ENCODE measurements at places on chromosomes 3 and 15.

GRCh38 chr15:52552303-52552702 is 16.5 kb downstream of the ARPP19 start:
- DNase-seq = no peak

DNA sequence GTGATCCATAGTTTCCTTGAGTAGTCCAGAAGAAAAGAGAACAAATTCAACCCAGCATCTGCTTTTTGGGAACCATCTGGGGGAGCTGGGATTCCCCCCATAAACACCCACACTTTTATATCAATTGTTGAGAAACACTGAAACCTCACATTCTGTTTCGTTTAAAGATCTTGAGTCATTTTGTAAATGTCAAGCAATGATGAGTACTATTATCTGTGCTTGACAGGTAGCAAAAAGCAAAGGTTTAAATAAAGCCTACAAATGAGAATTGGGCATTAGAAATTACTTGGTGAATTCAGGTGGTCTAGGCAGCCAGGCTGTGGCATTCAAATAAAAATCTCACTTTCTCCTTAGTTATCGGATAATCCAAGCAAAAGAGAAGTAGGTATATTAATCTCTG is 75.7 kb downstream of the TMEM266 start:
- DNase-seq = no peak

DNA sequence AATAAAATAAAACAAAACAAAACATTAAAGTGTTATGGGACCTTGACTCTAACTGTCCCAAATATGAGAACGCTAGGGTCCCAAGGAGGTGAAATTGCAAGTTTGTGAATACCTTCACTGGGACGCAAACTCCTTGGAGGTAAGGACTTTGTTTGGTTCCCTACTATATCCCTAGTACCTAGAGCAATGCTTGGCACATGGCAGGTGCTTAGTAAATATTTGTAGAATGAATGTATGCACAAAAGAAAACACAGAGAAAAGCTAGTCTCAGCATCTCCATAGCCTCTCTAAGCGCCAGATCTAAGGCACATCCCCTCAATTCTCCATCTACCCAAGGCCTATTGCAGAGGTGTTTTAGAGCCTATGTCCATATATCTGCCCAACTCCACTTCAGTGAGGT is 30.5 kb downstream of the GPR176 start:
- DNase-seq = no peak

- no peak for DNase-seq
Observed at GRCh38 chr15:31036783-31037182, 45.4 kb upstream of the MTMR10 start.

DNA sequence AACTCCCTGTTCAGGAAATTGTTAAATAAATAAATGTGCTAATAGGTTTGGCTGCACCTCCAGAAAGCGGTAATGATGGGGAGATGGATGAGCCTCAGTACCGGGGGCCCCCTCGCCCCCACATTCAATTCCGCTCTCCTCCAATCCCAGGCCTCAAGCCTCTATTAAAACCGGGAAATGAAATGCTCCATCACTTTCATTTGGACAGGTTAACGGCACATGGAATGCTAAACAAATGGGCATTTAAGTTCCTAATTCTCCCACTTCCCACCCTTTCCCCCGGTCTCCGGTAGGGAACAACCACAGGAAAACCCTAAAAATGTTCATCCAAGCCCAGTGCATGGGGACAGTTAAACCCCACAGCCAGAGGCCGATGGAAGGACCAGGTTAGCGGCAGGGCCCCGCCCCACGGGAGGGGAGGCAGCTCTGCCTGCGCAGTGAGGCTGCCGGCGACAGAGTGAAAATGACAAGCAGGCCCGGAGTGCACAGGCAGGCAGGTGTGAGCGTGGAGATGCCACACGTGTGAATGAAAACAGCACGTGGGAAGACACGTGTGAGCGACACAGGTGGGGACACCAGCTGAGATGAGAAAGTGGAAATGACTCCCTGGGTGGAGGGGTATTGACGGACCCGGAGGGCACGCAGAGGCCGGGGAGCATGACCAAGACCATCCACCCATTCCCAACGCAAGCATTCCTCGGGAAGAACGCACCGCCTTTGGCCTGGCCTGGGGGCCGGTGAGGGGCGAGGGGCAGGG is 28.1 kb downstream of the RNU5B-1 start:
- DNase-seq = no peak

DNA sequence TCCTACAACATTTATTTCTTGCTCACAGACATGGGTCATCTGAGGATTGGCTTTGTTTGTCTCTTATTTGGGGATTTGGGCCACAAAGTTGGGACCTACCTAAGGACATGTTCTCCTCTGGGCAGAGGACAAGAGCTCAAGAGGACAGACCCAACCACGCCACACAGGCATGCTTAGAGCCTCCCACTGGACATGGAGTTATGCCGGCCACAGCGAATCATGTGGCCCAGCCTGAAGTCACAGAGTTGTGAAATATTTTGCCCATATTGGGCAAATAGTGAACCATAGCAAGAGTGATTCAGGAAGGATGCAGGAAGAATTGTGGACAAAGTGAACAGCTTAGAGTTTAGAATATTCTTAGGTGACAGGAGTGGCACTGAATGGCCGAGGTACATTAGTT is 9.9 kb downstream of the TRAK1 start:
- DNase-seq = peak; percentile 82

DNA sequence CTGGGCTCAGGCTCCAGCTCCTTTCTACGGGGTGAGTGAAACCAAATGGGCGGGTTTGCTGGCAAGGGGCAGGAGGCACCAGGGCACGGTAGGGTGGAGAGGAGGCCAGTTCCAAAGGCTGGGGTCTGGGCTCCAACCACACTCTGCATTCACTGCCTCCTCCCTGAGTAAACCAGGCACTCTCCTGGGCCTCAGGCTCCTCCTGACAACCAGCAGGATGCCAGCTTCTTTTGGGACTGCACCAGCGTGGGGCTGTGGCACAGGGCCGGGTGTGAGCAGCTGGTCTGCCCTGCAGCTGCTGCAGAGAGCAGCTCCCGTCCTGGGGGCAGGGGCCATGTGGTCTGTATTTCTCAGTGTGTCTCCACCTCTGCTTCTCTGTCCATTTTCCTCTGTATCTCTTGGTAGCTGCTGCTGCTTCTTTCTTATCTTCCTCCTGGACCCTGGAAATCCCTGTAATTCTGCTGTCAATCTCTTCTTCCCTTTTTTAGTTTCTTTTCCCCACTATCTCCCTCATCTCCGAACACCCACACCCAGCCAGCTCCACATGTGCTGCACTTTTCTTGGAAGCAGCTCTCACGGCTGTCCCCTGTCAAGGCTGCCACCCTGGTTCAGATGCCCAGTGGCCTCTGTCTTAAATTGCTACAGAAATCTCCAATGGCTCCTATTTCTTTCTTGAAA is 54.9 kb upstream of the TBC1D21 start:
- DNase-seq = no peak

- peak; percentile 15 for DNase-seq
Observed at GRCh38 chr3:98021830-98022560, 13.1 kb downstream of the GABRR3 start.

GRCh38 chr3:122272879-122273278 is 52.2 kb upstream of the CSTA start:
- no peak for DNase-seq

DNA sequence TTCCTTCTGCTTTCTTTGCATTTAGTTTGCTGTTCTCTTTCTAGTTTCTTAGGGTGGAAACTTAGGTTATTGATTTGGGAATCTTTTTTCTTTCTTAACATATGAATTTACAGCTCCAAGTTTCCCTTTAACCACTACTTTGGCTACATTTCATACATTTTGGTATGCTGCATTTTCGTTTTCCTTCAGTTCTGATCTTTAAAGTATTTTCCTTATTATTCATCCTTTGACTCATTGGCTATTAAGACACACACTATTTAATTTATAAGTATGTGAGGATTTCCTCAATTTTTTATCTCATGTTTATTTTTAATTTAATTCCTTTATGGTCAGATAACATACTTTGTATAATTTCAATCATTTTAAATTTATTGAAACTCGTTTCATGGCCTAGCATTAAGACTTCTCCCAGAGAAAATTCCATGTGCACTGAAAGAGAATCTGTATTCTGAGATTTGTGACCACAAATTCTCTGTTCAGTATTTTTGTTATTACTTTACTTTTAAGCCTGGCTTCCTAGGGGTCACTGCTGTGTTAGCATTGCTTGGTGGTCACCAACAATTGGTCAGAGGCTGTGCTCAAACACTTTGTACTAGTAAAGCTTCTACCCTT is 87.7 kb downstream of the CFAP20DC start:
- peak; percentile 47 for DNase-seq

GRCh38 chr3:131075632-131076328 is 49.1 kb downstream of the NEK11 start:
- DNase-seq = no peak

- DNase-seq = no peak
Observed at GRCh38 chr3:109882144-109882543, 544.8 kb upstream of the DPPA4 start.

- no peak for DNase-seq
Observed at GRCh38 chr3:117150628-117151027, 441.0 kb downstream of the TUSC7 start.

GRCh38 chr3:185253645-185254410 is at the start of gene EHHADH:
EHHADH (minus strand) TSS chr3:185254049; CDS start chr3:185254022, 27 bp downstream.
- peak; percentile 63 for DNase-seq

DNA sequence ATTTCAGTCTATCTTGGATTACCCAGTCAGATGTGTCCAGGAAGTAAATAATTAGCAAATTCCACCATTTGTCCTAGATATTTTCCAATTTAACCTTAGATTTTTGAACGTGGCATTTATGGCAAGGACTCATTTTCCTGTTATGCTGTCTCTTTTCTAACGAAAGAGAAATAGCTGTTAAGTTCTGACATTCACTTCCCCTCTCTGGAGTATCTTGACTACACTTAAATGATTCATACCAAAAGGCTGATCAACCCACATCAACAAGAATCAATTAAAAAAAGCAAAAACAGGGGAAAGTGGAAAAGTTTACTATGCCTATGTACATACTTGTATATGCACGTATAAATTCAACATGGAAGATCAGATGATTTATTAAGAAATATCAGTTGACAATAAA is 149.9 kb downstream of the FRMD5 start:
- no peak for DNase-seq

- peak; percentile 37 for DNase-seq
Observed at GRCh38 chr3:187669675-187670504, at the start of gene SST. SST (minus strand) TSS chr3:187670394; CDS start chr3:187670291, 103 bp downstream.

DNA sequence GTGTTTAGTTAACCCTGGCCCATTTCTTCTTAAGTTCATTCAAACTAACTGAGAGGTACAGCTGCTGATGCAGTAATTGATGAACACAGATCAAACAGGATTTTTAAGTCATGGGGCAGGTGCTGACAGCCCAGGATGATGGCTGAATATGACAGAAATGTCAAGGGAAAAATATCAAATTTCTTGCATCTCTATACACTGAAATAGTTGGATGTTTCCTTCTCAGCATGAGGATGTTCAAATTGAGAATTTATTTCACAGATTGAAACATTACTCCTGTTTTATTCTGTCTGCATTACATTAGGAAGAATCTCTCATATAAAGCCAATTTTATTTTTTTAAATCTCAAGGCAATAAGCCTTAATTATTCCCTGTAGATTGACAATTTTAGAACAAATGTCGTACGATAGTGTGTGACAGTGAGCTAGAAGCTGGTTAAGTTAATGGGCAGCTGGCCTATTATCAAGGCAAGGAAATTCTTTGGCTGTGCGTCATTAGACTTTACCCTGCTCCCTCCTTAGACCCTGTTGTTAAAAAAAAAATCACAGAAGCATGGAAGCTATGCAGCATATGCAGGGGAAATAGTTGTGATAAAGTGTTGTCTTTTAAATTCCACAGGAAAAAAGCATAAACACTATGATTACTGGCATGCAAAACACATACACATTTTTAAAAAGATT is 183.8 kb upstream of the KCNMB2 start:
- DNase-seq = peak; percentile 94

GRCh38 chr15:72706266-72706665 is 20.3 kb downstream of the BBS4 start:
- DNase-seq = no peak

GRCh38 chr15:89670971-89671560 is 8.1 kb downstream of the PLIN1 start:
- DNase-seq = no peak

DNA sequence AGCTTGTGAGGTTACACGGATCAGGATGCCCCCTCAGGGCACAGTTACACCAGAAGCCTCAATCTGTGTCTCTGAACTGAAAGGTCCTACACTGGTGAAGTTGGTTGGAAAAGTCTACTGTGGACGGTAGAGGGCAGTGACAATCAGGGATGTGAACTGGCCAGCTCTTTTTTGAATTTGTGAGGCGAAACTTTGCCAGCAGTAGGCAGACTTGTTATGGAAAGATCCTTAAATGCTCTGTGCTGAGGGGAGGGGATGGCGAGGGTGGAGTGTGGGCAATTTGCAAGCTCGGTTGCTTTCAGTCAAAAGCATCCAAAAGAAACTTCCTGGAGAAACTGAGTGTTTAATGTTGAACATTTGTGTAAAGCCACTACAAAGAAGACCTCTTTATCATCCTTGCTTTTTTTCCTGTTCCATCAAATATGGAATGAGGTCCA is 127.4 kb upstream of the ABHD17C start:
- peak; percentile 93 for DNase-seq

GRCh38 chr15:42273900-42274701 is 868 bp upstream of the TMEM87A start:
- DNase-seq = peak; percentile 85

DNA sequence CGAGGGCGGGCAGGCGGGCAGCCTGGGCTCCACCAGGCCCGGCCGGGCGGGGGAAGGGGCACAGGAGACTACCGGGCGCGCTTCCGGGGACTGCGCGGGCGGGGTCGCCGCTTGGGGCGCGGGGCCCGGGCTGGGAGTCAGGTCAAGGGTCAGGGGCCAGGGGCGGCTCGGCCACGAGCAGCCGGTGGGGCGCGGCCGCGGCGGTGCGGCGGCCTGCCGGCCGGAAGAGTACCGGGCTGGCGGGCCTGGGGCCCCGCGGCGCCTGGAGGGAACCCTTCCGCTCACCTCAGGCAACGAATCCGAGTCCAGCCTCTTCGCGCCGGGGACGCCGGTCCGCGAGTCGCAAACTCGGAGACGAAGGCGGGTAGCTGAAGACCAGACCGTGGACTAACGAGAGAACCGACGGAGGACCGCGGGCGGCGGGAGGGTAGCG is 225 bp downstream of the RHOA start:
- peak; percentile 36 for DNase-seq

DNA sequence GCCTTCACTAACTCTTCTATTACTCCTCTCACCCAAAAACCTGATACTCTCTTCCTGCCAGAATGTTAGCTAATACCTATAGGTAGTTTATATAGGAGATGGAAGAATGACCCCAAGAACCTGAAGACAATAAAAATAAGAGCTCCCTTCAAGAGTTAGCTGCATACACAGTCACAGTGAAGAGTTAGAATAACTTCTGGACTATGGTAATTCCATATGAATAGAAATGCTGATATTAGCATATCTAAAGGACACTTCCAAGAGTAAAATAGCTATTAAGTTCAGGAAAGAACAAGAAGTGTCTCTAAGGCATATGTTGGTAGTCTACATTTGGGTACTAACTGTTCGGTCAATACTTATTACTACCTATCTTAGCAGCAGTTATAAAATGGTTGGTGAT is 134.2 kb downstream of the VGLL3 start:
- DNase-seq = no peak

- DNase-seq = no peak
Observed at GRCh38 chr3:64120876-64121275, 97.6 kb upstream of the PSMD6 start.

Measured in AG10803 (cell line).